ENCODE measurements at places on chromosomes 6 and 20.

- DNase-seq, result no peak
Measured at GRCh38 chr6:158323561-158323958, 11.3 kb downstream of the TULP4 start.

- peak; percentile 4 for DNase-seq
Measured at GRCh38 chr6:129567374-129567773, 142.6 kb downstream of the ARHGAP18 start.

DNA sequence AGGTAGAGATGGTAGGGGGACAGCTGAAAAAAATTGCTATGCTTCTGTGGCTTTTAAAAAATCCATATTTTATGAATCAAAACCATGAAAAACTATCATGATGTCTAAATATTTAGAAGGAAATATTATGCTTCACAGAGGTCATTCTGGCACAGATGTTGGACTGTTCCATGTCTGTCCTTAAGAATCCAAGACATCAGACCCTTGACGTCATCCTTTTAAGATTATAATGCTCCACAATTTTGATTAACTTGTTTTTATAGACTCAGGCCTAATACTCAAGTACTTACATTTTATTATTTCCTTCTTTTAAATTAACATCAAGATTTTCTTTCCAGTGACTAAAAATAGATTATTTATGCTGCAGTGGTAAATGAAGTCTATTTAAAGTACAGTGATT lies 29.7 kb downstream of the FILIP1 start:
- no peak for DNase-seq

- DNase-seq, result no peak
Measured at GRCh38 chr6:120116343-120116742, 766.8 kb upstream of the MAN1A1 start.

DNA sequence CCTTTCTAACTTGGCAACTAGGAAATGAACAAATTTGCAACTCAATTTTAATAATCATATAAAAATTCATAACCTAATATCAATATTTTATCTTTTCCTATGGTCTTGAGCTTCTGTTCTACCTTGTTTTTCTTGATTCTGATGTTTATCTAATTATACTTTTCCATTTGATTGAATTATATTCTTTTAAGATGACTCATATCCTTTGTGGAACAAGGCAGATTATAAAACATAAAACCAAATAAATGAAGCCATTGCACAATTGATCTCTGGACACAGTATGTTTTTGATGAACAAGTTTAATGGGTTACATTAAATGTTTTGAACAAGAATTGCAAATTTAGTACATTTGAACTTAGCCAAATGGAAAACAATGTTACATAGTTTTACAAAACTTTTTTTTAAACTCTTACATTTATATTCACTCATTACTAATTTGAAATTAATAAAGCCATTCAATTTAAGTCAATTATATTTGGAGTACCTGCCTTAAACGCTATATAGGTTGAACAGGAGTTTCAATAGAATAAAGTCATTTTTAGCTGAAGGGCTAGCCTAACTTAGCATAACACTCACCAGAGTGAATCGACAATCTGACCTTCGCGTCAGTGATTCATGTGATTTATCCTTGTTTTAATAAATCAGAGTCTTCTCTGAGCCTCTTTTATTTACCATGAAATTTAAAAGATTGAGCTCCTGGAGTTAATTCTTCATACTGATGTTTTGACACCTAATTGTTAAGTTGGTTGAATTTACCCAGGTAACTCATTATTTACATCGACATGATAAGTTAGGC lies 3.8 kb downstream of the NCOA7 start:
- peak; percentile 29 for DNase-seq

- DNase-seq, result peak; percentile 8
Measured at GRCh38 chr6:130796313-130796905, 30.8 kb upstream of the SMLR1 start.

DNA sequence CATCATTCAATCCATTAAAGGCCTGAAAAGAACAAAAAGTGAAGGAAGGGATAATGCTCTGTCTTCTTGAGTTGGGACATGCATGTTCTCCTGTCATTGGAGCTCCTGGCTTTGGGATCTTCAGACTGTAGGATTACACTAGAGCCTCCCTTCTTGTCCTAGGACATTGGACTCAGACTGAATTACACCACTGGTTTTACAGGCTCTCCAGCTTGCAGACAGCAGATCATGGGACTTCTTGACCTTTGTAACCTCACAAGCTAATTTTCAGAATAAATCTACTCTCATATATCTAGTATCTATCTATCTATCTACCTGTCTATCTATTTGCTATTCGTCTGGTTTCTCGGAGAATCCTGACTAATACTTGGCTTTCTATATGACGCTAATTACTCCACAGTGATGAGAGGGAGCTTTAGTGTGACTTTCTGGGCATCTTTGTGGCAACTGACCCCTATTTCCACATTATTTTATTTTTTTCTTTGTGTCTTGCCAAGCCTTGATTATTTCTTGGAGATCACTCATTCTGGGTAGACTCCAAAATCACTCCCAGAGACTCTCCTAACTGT lies 151.9 kb upstream of the ZNF184 start:
- DNase-seq, result no peak

- DNase-seq, result no peak
Measured at GRCh38 chr20:12969071-12969669, 39.6 kb upstream of the SPTLC3 start.

- DNase-seq, result no peak
Measured at GRCh38 chr20:36339646-36340592, 33.8 kb downstream of the DLGAP4 start.

DNA sequence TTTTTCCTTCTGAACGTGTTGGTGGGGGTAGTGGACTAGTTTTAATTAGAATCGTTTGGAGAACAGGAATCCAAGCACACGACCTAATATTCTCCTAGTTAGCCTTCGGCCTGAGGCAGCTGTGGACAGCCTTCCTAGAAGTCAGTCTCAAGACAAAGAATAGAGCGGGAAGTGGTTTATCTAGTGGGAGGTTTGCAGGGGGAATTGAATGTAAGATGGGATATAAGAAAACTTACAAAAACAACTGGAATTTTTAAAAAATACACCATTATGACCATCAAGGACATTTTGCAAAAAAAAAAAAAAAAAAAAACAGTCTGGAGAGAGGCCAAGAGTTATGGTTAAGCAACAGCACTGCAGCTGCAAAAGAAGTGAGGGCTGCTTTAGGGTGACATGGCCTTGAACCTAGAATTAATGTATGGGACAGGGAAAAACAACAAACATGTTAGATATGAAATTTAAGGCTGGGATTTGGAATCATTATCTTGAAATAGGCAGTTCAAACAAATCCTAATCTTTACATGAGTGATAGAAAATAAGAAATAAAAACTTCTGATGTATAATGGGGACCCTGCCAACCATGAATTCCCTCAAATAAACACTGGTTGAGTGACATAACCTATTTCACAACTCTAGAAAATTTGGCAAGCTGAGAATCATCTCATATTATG lies 40.2 kb downstream of the PLAGL1 start:
- DNase-seq, result no peak

DNA sequence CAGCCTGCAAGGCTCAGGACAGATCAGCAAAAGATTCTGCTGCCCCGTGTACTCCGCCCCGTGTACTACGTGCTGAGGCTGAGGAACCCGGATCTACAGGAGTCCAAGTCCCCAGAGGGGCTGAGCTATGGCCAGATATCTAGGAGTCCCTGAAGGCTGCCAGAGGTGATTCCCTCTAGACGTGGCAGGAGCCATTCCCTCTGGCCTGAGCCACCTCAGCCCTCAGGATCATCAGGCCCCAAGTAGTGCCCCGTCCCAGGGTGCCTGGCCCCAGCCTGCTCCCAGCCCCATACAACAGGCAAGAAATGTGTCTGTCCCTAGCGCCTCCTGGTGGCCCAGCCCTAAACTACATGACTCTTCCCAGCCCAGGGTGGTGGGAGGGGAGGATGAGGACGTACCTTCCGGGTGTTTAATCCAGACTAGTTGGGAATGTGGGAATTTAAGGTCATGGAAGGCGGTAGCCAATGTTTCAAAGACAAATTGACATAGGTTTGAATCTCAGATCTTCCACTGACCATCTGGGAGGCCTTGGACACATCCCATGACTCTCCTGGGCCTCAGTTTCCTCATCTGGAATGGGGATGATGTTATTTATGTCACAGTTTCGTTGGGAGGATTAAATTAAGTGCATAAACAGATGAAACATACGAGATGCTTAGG lies 49.4 kb upstream of the PTPN1 start:
- DNase-seq, result peak; percentile 95

GRCh38 chr6:113859349-113860180 lies 2.4 kb downstream of the MARCKS start:
- peak; percentile 10 for DNase-seq

GRCh38 chr6:31908791-31909190 lies 6.9 kb upstream of the ZBTB12 start:
- DNase-seq, result no peak

- peak; percentile 52 for DNase-seq
Measured at GRCh38 chr6:159899994-159900745, 9.4 kb downstream of the MAS1 start.

DNA sequence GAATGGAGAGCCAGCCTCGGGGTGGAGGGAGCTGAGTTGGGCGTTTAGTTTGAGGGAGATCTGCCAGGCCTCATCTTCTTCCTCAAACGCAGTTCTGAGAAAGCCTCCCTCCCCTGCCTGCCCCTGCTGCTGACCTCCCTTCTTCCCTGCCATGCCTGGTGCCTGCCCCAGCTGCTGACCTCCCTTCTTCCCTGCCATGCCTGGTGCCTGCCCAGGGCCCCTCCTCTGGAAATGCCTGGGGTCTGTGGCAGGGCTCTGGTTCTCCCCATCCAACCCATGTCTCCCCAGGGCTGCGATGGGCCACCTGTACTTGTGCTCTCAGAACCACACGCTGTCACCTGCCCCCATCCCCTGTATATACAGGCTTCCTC lies 114.6 kb downstream of the VEGFA start:
- DNase-seq, result no peak

DNA sequence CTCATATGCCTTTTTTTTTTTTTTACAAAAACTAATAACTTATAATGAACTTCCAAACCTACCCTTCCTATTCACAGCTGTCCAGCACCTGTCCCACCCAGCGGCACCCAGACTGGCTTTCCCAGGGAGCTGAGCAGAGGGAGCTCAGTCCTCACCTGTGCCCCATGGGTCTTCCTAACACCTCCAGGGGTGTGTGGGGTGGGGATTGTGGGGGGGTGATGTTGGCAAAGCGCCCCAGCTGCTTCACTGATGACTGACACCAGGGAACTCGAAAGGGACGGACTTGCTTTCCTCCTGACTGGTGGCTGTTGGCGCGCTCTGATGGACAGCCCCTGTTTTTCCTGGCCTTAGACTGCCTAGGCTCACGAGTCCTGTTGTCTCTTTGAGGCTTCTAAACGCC lies 14.2 kb upstream of the SYNJ2 start:
- no peak for DNase-seq

GRCh38 chr6:32933661-32934085 lies 7.2 kb downstream of the HLA-DMB start:
- peak; percentile 73 for DNase-seq

DNA sequence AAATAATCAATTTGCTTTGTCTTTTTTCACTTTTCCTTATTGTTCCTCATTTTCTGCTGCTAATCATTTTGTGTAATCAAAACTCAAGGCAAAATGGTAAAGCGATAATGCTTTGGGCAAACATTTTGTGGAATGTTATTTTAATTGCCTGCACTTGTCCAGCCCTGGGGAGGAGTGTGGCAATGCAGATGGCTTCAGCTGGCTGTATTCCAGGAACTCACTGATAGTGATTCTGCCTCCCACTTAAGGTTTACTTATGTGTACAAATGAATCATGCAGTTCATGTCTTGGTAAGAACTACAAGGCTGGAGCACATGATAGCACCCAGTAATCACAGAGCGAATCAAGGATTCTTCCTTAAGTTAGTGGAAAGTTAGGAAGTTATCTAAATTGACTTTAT lies 107.8 kb downstream of the COL19A1 start:
- DNase-seq, result peak; percentile 21

GRCh38 chr6:149751239-149751638 lies 1.7 kb downstream of the PCMT1 start:
- no peak for DNase-seq

GRCh38 chr6:34523441-34524206 lies 32.5 kb downstream of the SPDEF start:
- DNase-seq, result no peak

GRCh38 chr20:507006-507758 lies 36.4 kb downstream of the CSNK2A1 start:
- DNase-seq, result no peak

DNA sequence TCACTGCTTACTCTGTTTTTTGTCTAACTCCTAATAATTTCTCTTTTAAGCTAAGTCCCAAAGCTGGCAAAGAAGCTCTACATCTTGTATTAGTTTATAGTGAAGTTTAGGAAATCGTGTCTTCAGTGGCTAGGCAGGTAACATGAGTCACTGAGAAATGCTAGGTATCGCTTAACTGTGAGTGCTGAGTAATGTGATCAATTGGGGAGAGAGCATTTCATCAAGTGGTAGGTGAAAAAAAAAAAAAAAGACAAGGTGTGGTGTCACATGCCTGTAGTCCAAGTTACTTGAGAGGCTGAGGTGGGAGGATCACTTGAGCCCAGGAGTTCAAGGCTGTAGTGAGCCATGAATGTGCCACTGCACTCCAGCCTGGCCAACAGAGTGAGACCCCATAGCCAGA lies 125.3 kb downstream of the FAM83B start:
- DNase-seq, result peak; percentile 28

DNA sequence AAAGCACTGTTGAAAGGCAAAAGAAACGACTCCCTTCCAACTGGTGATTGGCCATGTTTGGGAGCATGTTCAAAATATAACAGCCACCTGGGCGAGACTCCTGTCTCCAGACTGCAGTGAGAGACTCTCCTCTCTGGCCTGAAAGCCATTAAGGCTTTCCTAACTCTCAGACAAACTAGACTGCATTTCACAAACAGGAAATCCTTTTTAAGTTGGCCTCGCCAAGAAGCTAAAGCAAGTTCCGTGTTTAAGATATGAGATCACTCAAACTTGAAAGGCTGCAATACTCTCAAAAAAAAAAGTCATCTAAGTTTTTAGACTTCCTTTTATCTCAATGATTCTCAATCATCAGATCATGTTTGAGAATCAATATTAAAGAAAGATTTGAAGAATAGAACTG lies 117.0 kb downstream of the TFAP2A start:
- DNase-seq, result no peak

DNA sequence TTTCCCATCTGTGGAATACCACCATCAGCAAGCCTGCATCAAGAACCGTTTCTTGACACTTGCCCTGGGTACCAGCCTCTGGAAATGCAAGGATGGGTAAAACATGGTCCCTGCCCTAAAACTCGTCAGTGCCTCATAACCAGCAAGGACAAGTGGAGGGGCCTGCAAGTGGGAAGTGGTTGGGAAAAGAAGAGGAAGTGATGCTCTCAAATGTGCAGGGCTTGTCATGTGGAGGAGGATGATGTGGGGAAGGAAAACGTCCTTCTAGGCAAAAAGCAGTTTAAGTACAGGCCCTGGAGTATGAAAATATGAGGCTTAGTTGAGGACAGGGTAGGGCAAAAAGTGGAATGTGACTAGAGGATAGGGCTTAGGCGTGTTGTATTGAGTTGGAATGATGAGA lies 19.0 kb downstream of the RREB1 start:
- DNase-seq, result no peak

DNA sequence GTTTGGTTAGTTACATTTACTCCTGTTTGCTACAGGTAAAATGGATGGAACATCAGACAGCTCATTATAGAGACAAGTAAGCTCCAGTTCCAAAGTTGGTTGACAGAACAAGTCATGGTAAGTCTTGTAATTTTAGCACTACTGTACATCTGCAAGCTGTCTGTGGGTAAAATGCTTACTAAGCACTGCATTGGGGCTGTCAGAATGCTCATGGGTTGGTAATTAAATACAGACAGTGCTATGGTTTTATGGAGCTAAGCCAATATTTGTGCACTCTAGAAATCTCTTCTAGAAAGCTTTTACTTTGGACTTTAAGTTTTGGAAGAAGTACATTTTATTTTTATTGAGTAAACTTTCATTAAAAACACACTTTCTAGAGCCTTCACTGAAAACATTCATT lies 419.2 kb upstream of the MMS22L start:
- DNase-seq, result no peak
